ENCODE measurements at places on chromosomes 7 and 10.

DNA sequence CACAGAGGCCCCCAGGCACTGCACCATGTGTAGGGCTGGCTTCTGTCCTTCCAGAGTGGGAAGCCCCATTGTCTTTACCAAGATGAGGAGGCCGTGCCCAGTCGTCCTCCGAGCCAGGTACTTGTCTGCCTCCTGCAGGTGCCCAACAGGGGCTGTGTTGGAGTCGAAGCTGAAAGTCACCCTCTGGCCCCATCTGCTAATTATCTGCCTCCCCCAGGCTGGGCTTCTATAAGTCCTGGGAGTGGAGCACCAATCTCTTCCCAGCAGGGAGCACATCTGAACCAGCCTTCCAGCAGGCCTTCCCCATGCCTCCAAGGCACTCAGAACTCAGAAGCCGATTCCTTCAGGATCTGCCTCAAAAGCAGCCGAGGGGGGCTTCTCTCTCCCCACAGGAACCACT lies 11.6 kb upstream of the CHST15 start:
- no peak for DNase-seq

DNA sequence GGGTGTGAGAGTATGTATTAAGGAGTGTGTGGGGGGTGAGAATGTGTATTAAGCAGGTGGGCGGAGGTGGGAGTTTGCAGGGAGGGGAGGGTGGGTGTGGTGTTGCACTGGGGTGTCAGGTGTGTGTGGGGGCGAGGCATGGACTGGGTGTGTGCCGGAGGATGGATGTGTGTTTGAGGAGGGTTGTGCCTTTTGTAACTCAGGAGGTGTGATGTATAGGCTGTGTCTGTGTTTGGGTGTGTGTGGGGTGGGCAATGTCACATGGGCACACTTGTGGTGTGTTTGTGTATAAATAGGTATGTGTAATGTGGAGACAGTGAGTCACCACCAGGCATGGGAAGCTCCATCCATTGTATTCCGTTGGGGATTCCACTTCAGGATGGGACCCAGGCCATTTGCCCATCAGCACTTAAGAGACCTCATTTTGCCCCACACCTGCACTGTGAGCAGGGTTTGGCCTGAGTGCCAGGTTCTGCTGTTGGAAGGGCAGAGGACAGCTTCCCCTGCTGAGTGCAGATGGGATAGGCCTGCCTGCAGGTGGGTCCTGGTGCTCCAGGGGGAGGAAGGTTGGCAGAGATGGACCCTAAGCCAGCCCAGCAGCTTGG lies 5.8 kb downstream of the UNC5B start:
- DNase-seq: no peak

DNA sequence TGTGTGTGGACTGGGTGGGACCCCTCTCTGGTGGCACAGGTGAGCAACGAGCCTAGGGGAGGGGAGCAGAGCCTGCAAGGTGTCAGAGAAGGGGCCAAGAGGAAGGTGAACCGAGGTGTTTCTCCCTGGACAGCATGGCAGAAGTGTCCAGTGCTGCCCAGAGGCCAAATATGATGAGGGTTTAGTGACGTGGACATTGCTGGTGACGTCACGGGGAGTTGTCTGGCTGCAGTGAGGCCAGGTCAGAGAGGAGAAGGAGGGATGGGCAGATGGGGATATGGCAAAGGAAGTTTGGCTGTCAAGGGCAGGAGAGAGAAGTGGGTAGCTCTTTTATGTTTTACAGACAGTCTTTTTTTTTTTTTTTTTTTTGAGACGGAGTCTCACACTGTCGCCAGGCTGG lies 2.6 kb upstream of the ZNF853 start:
- DNase-seq: no peak

DNA sequence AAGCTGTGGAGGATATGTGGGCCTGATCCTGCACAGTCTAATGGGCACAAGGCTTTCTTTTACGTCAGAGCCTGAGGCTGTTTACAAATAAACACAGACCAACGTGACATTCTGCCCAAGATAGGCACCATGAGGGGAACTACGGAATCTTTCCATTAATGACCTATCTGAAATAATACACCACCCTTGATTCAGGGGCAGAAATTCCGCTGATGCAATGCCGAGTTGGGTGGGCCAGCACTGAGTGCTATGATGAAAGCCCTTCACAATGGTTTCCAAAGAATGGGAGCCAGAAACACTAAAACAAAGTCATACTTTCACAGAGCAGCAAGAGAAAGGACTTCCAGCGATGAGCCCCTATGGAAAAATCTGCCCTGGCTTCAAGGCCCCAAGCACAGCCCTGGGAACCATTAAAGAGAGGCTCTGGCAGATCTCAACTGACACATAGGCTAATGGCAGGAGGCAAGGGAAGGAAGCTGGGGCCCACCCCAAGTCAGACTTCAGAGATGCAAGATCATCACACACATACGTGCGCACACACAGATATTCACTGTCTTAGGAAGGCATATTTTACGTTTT lies 72.2 kb upstream of the DLX6 start:
- DNase-seq: no peak

- no peak for DNase-seq
Observed at GRCh38 chr10:78321000-78321399, 287.3 kb downstream of the RPS24 start.

All from SIG-M5 (cell line).